NB4 (cell line): ENCODE measurements at places on chromosomes 5 and 9.

GRCh38 chr5:79842006-79842881, 148.8 kb downstream of the MTX3 start:
- no peak for DNase-seq

GRCh38 chr5:90274216-90274615, 135.3 kb downstream of the CETN3 start:
- no peak for DNase-seq

DNA sequence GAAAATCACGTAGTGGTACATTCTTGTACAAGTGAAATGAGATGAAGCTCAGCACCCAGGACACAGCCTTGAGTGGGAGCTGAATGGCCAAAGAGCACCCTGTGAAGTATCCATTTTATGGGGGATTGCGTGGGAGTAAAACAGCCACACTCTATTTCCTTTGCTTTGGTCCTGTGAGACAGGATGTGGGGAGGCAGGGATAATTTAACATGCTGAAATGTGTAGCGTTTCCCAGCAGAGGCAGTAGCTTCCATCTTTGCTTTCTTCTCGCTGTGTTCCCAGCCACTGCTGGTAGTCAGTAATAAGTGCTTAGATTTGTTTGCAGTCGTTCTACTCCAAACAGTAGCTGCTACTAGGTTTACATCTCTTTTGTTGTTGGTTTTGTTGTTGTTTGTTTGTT, 4.4 kb downstream of the IL31RA start:
- peak; percentile 87 for DNase-seq

GRCh38 chr5:116900793-116901192, 326.2 kb upstream of the SEMA6A start:
- DNase-seq, result no peak

GRCh38 chr5:170232786-170233185, at the start of gene C5orf58:
Gene C5orf58, plus strand, starts transcription at chr5:170232985. Its CDS starts 1,992 bp downstream, at chr5:170234977.
- no peak for DNase-seq

- peak; percentile 60 for DNase-seq
These were observed 190.9 kb downstream of the FSTL4 start for GRCh38 chr5:133421394-133421793.

DNA sequence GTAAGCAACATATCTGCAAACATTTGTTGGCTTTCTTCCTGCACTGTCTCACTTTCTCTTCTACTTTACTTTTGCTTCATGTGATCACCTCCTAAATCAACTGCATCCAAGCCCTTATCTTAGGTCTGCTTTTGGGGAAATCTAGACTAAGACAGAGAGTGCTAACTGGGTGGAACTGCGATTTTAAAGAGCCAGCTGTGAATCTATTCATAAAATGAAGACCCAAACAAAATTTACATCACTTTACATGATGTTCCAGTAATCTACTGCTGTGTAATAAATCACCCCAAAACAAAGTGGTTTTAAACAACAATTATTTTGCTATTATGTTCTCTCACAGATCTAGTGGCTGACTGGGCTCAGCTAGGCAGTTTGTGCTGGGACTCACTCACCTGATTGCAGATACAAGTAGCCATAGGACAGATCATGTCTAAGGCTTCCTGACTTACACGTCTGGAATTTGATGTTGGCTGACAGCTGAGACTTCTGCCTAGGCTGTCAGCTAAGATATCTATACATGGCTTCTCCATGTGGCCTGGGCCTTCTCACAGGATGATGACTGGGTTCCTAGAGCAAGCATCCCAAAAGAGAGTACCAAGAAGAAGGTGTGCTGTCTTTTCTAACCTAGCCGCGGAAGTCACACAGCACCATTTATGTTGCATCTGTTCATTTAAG, 145.1 kb upstream of the TBCA start:
- no peak for DNase-seq

DNA sequence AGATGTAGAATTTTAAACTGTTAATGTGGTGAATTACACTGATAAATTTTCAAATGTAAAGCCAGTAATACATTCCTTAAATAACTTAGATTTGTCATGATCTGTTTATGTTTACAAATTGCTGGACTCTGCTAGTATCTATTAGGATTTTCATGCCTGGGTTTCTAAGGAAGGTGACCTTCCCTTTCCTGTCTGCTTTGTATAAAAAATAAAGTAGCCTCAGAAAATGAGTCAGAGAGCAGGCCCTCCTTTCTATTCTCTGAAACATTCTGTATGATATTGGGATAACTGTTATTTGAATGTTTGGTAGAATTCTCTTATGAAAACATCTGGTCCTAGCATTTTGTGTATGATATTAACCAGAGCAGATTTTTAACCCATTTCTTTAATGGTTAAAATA, 255.3 kb downstream of the SYK start:
- no peak for DNase-seq

- peak; percentile 80 for DNase-seq
These were observed 31.7 kb downstream of the BASP1 start for GRCh38 chr5:17249029-17249634.

DNA sequence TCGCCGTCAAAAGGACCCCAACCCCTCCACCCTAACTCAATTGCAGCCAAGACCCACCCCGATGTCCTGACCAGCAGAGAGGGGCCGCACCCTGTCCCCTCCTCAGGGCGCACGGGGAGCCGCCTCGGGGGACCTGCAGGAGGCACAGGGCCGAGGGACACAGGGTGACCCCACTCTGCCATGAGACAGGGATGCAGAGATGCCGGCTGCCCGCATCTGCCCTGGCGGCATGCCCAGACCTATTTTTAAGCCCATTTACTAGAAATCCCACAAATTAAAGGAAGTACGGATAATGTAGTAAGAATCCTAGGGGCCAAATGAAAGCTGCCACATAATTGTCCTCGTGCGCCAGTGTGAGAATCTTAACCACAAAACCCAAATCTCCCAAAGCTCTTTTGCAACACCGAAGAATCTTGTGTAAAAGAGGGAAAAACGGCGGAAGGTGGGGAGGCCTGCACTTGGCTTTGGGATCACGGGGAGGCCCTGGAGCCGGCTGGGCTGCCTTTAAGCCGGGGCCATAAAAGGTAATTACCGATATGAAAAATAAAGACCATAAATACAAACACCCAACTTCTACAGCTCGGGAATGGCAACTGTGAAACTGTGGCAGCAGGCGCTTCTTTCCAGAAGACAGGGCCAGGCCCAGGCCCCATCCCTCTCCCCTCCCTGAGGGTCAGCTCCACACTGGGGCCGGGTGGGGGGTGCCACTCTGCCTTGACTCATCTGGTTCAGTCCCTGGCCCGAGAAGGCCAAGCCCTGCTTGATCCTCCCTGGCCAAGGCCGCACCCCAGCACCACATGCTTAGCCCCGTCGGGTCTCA, 35.0 kb downstream of the NACC2 start:
- no peak for DNase-seq

DNA sequence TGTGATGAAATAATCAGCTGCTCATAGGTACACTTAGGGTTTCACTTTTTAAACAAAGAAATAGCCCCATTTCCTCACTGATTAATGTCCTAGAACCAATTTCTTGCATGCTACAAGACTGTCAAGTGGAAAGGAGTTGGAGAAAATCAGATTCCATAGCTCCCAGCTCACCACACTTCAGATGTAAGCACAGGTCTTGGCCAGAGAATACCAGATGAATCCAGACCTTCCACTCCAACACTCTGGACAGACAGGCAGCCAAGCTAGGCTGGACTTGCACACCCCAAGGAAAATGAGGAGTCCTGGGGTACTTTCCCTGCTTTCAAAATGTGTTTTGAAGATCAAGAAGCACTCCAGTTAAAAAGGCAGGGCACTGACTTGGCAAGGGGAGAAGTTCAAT, 68.5 kb downstream of the KLHL3 start:
- no peak for DNase-seq

DNA sequence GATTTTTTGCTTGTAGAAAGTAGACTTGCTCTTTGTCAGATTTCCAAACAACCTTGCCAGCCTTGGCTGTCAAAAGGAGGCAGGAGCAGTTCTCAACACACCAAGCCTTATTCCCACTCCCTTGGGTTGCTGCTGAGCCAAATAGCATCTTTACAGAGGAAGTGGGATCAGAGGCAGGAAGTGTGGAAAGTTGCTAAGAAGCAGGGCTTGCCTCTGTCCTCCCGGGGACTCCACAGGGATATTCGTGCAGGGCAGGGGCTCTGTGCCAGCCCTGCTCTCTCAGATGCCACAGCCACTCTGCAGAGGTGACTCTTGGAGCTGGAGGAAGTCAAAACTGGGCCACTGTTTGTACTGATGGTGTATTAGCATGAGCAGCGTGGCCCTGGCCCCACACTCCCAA, 24.3 kb downstream of the PTPDC1 start:
- DNase-seq, result no peak

DNA sequence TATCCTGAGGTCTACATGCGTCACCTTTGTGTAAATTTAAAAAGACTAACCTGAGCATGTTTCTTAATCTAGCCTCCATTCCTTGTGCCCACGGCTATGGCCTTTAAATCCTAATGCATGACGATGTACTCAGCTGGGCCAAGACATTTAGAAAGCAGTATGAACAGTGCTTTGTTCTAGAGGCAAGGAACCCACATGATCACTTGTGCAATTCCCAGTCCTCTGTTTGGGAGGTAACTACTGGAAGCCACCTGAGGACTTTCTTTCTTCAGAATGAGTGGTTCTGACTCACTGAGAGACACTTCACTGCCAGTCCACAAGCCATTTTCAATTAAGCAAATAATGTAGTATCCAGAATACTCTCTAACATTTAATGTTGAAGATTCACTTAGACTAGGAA, 181.3 kb downstream of the RAB3C start:
- no peak for DNase-seq

DNA sequence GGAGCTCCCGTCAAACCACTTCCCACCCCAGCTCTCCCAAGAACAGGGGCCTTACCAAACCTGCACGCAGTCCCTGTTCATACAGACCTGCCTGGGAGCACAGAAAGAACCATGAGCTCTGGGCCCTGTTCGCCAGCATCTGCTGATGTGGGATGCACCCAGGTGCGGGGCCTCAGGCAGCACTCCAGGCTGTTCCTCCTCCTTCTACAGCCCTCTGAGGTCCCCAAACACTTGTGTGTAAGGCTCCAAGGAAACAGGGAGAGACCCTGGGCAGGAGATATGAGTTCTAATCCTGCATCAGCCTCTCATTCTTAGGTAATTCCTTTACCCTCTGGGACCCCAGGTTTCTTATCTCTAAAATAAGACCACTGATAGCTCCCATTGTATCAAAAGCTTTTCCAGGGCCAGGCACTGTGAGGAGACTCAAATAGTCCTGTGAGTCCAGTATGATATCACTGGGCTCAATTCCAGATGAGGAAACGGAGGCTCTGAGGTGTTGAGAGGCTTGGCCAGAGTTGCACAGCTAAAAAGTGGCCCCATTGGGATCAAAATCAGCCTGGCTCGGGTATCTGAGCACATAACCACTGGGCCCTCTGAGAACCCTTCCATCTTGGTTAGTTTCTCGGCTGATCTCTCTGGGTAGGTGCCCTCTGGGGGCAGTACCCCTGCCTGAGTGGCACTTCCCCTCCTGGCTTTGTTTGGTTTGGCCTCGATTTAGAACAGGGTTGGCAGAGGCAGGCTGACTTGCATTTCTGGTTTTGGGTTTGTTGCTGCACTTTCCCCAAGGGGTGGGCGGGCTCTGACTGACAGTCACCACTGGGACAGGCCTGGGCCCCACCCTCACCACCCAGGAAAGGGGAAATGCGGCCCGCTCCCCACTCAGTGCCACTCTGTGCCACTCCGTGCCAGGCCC, 116.8 kb downstream of the RGS3 start:
- peak; percentile 79 for DNase-seq

DNA sequence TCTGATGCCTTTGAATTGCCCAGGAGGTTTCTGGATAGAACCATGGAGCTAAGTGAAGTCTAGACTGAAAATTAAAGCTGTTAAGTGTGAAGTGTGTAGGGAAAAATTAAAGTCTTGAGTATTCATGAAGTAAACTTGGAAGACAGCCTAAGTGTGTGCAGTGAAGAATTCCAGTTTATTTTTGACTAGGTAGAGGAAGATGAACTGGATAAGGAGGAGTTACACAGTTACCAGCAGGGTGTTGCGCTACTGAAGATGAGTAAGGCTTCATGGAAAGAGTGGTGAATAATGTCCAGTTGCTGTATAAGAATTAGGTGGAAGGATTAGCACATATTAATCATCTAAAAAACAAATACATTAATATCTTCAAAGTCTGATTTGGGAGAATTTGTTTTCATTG, 5.7 kb upstream of the CHD1 start:
- DNase-seq, result no peak
